Nucleus accumbens (tissue), 56 donors: ENCODE measurements at places on chromosomes 7 and 10.

DNA sequence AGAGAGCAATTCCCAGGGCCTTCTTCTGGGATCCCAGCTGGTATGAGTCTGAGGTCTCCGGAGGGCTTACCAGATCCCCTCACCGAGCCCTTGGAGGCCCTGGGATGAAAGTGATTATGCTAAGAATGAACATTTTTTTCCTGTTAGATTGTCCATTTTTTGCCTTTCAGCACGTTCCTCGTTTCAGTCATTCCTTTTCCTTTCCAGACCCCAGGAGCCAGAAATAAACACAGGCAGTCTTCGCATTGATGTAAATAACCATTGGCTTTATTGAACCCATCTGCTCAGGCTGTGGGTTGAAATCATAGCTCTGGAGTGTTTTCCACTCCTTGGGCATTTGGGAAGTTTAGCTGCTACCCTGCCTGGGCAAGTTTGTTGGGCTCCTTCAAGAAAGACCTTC is 320.9 kb upstream of the AUTS2 start:
- no peak for DNase-seq

GRCh38 chr7:71236230-71237105 is 104.5 kb downstream of the GALNT17 start:
- no peak for DNase-seq

DNA sequence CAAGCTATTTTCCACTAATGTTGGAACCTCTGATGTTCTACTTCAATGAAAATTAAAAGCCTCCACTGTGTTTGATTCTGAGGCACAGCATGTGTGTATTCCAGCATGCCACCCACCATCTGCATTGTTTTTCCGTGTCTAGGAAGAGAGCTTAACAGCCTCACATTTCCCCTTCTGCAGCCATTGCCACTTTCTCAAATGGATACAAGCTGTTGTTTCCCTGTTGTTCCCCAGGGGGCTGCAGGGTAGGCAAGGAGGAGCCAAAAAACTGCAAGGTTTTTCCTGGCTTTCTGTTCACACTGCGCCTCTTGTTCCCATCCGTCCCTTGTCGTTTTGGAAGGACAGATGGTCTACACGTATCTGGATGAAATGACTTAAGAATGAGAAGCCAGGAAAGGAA is 72.3 kb upstream of the DNAJB12 start:
- no peak for DNase-seq

DNA sequence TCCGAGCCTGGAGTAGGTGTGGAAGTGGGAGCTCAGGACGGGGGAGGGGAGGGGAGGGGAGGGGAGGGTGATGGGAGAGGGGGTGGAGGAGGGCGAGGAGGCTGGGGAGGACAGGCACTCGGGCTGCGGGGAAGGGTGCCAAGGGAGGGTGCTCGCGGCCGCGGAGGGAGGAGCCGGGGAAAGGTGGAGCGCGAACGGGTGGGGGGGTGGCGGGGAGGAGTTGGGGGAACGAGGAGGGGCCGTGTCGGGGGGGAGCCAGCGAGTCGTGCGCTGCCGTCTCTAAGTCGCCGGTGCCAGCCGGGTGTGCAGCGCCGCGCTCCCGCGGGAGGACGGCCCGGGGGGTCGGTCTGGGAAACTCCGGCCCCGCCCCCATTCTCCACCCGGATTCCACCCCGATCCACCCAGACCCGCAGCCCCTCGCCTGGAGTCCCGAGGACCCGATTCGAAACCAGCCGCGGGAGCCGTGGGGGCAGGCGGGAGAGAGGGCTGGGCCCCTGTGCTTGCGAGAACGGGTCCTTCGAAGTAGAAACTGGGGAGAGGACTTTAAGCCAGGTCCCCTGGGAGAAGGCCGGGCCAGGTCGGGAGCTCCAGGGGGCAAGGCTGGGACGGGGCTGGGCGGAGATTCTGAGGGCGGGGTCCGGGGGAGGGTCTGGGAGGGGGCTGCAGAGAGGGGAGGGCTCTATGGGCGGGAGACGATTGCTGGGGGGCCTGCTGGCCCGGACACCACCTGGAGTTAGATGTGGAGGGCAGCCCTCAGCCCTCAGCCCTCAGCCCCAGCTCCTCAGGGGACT is at the start of gene ZNF467:
Gene ZNF467 (minus strand): TSS at position 143 of the 791 bp plus-strand sequence. CDS start 2,556 bp downstream, outside the sequence.
- DNase-seq: no peak

- no peak for DNase-seq
Measured at GRCh38 chr7:77661816-77662215, 34.4 kb upstream of the RSBN1L start.

GRCh38 chr10:118305730-118306129 is 36.4 kb downstream of the FAM204A start:
- DNase-seq: no peak

DNA sequence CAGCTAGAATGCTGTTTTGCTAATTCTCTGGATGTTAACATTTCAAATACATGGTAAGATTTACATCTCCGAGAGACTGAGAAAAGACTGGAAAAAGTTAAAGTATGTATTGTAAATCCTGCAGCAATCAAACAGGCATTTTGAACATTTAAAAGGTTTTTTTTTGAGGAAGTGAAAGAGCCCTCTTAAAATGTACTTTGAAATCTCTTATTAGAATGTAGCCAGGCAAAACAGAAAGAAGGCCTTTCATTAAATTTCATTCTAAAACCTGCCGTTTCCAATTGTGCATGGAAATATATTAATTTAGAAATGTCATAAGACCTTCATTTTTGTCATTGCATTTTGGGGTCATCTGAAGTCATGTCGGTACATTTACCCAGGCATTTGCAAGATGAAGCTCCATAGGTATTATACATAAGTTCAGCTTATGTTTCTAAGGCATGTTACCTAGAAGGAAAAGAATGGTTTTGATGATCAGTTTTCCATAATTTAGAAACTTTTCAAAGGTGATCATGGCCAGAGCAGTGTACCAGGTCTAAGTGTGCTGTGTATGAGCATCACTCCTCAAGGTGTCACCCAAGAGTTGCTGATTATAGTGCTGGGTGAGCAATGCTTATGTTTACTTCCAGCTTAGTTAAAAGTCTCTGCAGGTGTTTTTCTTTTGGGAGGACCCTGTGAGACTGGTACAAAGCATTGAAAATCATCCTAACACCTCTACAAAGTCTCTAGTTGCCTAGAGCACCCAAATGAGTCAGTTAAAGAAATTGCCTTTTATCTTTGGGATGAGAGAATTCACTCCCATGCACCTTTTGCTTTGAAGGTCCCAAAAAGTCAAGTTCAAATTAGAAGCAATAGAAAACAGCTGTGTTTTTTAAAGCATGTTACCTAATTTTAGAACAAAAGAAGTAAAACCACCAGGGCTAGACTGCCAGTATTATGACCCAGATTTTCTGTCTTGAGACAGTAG is 7.1 kb downstream of the ZNF736 start:
- DNase-seq: no peak

DNA sequence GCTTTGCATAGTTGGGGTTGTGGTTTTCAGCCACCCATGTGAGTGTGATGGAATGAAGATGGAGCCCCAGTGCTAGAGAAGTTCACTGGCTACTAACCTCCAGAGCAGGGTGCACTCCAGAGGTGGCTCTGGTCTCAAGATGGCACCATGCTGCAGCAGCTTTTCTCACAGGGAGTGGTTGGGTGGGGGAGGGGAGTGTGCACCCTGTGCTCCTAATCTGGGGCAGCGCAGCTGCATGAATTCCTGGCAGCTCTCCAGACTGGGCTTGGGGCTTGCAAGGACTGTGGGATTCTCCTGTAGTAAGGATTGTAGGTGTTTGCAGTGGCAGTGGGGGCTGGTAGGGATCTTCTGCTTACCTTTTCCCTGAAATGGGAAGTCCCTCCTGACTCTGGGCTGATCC is 23.7 kb downstream of the PHTF2 start:
- no peak for DNase-seq

DNA sequence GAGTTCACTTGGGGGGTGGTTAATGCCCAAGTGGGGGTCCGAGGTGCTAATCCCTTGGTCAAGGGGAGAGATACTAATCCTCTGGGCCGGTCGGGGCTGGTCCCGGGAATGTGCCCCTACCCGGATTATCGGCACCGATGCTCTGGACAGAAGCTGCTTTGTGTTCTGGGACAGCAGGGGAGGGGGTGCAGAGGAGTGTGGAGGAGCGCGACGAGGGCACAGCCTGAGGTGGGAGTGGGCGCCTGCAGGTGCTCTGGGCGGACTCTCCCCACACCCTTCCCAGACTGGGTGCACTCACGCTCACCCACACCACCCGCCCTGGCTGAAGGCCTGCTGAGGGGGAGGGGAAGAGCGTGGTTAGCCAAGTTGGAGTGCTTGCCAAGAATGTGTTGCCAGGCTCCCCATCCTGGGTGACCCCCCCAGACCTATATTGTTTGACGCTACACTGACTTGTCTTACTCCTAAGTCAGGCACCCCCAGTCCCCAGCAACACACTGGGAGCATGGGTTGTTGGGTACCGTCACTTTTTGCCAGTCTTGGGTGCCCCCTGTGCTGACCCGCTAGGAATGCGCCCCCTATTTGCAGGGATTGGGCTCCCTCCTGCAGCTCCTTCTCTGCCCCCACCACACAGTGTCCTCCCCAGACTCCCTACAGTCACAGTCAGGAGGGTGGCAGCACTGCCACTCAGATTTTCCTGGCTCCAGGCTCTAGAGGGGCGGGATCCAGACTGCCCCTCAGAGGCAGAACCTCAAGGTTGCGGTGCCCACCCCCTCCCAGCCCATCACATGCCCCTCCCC is 1.2 kb downstream of the SLC4A2 start:
- DNase-seq: peak; percentile 33

- no peak for DNase-seq
Measured at GRCh38 chr10:113326160-113327111, 226.4 kb upstream of the HABP2 start.

DNA sequence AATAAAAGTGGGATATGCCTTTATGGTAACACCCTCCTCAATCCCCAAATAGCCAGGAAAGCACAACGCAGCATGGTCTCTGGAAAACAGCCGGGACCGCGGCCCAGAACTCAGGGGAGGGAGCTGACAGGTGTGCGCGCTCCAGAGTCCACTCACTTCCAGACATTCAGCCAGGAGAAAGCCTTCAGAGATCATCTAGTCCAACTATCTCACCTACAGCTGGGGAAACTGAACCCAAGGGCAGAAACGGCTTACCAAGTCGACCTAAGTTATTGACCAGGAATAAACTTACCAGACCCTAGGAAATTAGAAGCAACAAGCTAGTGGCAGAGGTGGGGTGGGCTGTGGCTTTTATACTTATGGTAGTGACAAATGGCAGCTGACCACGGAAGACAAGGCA is 16.4 kb downstream of the GSDME start:
- DNase-seq: no peak

- DNase-seq: no peak
Measured at GRCh38 chr7:93218997-93219827, 7.1 kb downstream of the HEPACAM2 start.

GRCh38 chr10:49415109-49415508 is 19.2 kb upstream of the DRGX start:
- DNase-seq: no peak

DNA sequence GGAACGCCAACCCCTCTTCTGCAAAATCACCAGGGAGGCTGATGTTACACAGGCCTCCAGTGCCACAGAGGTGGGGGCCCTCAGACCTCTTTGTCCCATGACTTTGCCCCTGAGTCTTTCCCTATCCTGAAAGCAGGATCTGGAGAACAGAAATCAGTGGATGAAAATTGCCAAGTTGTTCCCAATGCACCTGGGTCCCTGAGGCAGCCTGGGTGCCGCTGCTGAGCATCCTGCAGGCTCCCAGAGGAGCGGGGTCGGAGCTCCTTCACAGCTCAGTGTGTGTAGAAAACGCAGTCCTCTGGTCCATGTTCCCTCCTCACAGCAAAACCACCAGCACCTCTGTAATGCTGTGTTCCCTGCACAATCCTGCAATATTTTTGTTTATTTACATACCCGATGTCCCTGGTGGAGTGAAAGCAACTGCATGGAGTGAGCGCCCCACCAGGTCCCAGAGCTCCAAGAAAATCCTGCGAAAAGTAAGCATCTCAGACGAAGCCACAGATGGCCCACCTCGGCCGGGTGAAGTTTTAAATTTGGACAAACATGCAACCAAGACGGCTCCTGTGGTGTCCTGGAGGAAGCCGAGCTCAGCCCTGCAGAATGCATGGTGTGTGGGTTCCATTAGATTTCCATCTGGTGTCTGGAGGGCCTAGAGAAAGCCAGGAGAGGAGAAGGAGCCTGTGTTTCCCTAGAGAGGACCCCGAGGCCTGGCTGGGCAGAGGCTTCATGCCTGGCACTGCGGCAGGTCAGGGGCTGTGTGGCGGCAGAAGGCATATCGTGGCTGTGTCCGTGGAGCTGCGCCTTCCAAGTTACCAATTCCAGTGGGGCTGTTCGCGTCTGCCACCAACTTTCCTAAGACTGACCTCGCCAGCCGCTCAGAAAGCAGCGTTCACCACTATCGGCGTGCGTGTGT is 235.2 kb downstream of the WDR37 start:
- no peak for DNase-seq

- DNase-seq: no peak
Measured at GRCh38 chr7:1425292-1426136, 33.8 kb downstream of the MICALL2 start.

GRCh38 chr10:33215154-33215553 is 119.3 kb downstream of the NRP1 start:
- DNase-seq: no peak

DNA sequence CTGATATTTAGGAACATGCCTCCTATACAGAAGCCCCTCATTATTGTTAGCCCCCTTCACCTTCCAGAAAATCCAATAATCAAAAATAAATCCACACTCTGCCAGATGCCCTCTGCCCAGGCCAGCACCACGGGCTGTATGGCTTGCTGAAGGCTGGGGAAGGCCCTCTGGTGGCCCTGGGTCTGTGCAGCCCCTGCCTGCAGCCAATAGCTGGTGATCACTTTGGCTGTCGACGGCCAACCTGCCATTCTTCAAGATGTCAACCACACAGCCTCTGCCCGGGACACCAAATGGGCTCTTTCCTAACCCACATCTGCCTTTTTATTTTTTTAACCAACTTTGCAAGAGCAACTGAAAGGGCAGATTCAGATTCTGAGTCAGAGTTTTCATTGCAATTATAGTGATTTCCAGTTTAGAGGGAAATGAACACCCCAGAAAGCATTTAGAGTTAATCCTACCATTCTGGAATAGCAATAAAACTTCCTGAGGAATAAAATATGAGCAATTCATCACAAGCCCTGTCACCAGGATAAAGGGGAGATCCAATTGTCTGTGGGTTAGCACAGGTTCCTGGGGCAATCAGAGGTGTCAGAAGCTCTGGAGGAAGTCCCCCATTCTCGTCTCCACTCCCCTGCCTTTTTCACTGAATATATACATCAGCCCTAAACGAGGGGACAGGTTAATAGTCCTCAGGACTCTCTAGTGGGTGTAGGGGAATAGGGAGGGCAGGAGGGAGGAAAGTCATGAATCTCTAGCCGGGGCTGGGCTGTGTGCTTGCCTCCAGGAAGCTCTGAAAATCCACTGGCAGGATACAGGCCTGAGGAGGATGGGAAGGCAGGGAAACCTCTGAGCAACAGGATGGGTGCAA is 211.3 kb downstream of the GRID1 start:
- DNase-seq: no peak

- no peak for DNase-seq
Measured at GRCh38 chr7:32583791-32584190, 88.5 kb downstream of the AVL9 start.

DNA sequence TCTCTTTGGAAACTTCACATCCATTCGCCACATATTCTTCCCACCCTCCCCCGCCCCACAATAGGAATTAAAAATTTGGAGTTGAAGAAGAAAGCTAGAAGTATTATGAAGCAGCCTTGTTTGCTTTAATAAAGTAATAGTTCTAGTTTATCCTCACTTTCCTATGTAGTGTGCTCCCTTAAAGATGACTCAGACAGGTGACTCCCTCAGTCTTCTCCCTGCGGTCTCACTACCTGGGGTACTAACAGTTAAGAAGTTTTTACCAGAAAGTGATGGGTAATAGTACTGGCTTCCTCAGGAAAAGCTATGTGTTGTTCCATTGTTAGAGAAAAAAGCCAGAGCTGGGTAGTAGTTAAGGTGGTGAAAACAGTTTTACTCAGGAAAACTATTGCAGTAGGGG is 58.6 kb downstream of the CCNY start:
- DNase-seq: no peak

- DNase-seq: no peak
Measured at GRCh38 chr7:137996871-137997270, 5.0 kb downstream of the CREB3L2 start.
